ENCODE measurements at places on chromosomes 2 and 18.
A peak's percentile ranks its signal among the peaks of the same experiment; 100 is the strongest.

- no peak for DNase-seq
Observed at GRCh38 chr2:170307052-170307451, 129.1 kb downstream of the MYO3B start.

GRCh38 chr2:33681364-33681757 lies 82.3 kb upstream of the FAM98A start:
- no peak for DNase-seq

- DNase-seq: peak; percentile 55
Observed at GRCh38 chr2:27370816-27371620, 602 bp downstream of the SNX17 start.

GRCh38 chr2:64848363-64848762 lies 140.8 kb upstream of the SLC1A4 start:
- DNase-seq: no peak

- DNase-seq: no peak
Observed at GRCh38 chr2:33141476-33141875, 194.7 kb downstream of the LTBP1 start.

DNA sequence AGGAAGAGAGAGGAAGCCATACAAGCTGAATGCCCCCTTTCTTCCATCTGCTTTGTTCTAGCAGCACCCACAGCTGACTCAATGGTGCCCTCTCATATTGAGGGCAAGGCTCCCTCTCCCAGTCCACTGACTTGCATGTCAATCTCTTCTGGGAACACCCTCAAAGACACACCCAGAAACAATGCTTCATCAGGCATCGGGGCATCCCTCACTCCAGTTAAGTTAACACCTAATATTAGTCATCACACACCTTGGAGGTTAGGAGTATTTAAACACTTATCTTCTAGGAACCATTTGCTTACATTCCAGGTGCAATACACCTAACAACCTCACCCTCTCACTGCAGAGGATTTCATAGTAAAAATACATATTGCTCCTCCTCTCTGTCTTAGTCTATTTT lies 993.5 kb upstream of the DDX18 start:
- no peak for DNase-seq

DNA sequence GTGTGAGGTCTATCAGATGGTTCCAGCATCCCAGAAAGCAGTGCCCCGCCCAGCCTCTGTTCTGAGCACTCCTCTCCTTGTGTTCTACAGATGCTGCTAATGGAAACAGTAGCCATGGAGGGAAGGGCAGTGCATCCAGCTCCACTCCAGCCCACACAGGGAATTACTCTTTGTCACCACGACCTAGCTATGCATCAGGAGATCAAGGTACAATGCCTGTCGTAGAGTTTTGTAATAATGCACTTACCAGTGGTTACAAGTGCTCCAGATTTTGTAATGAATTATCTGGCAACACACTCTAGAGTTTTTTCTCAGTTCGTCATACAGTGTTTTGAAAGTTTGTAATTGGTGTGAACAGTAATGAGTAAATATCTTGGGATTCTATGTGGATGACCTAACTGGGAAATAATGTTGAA lies 161.1 kb downstream of the ESCO1 start:
- peak; percentile 91 for DNase-seq

DNA sequence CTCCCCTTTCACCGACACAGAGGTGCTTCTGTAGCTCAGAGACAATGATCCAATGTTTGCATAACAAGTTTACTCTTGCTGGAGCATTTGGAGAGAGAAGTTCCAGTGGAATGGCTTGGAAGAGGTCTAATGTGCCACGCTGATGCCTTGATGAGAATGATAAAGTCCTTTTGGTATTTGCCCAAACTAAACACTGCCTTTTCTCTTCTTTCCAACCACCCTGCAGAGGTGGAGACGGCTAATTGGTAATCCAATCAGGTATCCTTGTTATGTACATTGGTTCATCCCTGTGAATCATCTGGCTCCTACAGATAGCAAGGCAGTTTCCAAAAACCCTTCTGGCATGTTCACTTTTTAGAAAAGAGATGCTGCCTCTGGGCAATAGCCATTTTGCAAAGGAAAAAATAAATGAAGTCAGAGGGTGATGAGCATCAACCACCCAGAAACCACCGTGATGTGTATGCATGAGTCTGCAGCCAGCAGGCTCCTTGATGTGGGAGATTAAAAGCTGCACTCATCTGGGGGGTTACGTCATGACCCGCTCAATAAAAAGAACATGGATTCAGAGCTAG lies 40.6 kb downstream of the KIAA2012 start:
- peak; percentile 89 for DNase-seq

- no peak for DNase-seq
Observed at GRCh38 chr2:23566241-23567142, 181.5 kb downstream of the KLHL29 start.

GRCh38 chr2:211033765-211034164 lies 477.4 kb downstream of the CPS1 start:
- no peak for DNase-seq

DNA sequence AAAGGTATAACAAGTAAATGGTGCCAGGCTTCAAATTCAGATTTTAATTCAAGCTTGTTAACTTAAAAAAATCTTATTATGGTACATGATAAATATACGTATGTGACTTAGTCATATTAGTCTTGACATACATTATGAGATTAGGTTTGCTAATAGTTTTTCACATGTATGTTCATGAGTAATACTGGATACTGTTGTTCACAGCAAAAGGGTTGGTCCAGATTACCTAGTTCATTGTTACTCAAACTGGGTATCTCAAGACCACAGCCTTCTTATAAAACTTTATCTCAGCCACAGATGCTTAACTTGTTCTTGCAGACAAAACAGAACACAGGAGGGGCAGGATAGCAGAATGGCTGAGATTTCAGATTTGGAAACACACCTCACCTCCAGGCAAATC lies 26.8 kb downstream of the VPS4B start:
- DNase-seq: no peak

GRCh38 chr18:44396550-44396949 lies 284.1 kb upstream of the SETBP1 start:
- DNase-seq: no peak

DNA sequence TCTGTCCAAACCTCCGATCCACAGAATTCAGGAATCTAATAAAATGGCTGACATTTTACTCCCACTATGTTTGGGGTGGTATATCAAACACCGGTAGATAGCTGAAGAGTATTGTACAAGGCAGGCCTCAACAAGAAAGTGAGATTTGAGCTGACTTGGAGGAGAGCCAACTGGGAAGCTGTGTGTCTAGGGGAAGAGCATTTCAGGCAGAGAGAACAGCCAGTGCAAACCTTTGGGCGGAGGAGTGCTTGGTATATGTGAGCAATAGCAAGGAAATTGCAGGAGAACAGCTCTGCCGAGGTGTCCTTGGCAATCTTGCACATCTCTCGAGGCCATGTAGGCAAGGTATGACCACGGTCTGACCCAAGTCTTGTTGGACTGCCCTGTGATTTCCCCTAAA lies 1.8 kb upstream of the MERTK start:
- DNase-seq: no peak

- no peak for DNase-seq
Observed at GRCh38 chr18:63883617-63884016, 3.9 kb upstream of the SERPINB2 start.

- peak; percentile 52 for DNase-seq
Observed at GRCh38 chr18:57437766-57438671, 2.8 kb downstream of the ONECUT2 start.

DNA sequence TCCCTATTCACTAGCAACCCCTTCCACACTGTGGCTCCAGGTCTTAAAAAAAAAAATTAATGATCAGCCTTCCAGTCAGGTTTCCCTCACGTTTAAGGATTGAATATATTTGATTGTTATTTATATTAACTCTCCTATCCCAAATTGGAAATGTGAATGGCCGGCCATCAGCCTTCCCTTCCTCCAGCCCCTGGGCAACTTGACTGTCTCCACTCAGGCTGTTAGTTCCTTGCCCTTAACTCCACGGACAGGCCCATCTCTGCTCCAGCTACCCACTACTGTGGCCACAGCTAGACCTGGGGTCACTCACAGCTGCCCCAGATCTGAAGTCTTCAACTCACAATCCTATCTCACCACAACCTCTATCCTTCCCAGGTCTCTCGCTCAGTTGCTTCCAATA lies 39.9 kb downstream of the THOC1 start:
- no peak for DNase-seq

DNA sequence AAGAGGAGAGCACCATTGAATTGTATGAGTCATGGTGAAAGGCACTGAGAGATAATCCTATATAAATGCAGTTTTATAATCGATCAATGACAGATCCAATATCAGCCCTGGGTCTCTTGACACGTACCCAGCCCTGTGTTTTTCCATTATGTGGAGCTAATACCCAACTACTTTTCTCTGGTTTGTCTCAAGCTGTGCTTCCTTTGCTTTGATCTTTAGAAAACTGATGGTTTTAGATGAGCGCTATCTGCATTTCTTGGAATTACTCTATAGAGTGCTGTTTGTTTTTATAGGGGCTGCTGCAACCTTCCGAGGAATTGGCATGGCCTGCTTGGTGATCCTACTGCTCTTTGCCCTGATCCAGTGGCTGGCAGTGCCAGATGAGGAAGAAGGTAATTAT lies 45.0 kb downstream of the NEMP2 start:
- DNase-seq: no peak

DNA sequence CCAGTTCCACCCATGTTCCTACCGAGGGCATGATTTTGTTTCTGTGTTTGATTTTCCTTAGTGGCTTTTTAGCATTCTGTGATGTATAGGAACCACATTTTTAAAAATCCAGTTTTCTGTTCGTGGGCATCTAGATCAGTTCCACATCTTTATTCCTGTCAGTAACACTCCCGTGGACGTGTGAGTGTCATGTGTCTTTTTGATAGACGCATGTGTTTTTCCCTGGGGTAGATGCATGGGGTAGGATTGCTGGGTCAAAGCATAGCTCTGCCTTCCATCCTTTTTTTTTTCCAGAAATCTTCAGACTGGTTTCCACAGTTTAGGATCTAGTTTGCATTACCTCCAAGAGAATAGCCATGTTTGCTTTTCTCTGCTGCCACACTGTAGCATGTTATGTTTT lies 38.7 kb downstream of the CCDC74A start:
- DNase-seq: no peak

GRCh38 chr2:9658972-9659371 lies 28.2 kb upstream of the YWHAQ start:
- peak; percentile 37 for DNase-seq

DNA sequence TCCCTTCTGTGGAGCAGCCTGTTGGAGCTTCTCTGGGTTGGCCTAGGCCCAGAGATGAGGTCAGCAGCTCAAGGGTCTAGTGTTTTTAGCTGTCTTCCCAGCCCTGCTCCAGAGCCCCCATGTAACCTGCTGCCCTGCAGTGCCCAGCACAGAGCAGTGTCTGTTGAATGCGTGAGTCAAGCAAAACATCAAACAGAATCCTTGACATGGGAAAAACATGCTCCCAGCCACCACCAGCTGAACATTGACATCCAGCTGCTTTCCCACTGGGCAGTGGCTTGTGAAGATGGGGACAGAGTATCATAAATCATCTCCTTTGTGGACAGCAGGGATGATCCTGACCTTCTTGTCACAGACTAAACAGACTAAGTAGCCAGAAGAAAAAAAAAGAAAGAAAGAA lies 22.6 kb downstream of the IMPA2 start:
- DNase-seq: no peak

DNA sequence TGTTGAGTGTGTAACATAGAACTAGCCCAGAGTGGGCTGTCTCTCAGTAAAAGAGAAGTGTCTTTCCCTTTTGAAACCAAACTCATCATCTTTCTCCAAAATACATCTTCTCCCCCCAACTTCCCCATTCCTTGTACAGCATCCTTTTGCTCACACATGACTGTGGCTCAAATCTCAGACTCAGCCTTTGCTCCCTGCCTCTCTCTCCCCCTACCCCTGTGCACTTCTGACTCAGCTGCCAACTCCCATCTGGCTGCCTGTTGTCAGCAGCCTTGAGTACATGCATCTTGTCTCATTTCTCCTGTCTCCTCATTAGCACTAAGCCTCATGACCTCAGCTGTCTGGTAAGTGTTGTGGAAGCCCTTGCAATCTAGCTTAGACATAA lies 18.1 kb upstream of the MGAT4A start:
- DNase-seq: no peak

DNA sequence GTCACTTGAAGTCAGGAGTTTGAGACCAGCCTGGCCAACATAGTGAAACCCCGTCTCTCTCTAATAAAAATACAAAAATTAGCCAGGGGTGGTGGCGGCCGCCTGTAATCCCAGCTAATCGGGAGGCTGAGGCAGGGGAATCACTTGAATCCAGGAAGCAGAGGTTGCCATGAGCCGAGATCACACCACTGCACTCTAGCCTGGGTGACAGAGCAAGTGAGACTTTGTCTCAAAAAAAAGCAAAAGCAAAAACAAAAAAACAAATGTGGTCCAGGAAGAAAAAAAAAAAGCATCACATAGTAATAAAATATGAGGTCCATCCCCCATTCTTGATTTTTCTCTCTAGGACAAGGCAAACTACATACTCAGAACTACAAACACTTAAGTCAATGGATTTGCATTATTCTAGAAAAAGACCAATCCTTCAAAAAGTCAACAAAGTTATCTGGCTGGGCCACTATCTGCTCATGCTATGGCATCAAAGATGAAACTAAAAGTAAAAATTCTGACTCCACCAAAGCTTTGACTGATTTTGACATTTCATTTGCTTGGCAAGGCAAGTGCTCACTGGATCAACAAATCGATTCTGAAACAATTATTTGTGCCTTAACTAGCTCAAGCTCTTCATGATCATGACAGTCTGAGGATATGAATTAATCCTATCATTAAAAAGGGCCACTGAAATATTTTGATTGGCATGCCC lies 28.4 kb downstream of the MEX3C start:
- no peak for DNase-seq

GRCh38 chr2:186709529-186710450 lies 15.9 kb downstream of the FAM171B start:
- DNase-seq: no peak

- DNase-seq: peak; percentile 69
Observed at GRCh38 chr2:144914622-144915318, 394.9 kb upstream of the ZEB2 start.

- DNase-seq: no peak
Observed at GRCh38 chr18:72119082-72119481, 425.1 kb downstream of the CBLN2 start.

GRCh38 chr18:73990258-73990657 lies 157.4 kb downstream of the FBXO15 start:
- no peak for DNase-seq

DNA sequence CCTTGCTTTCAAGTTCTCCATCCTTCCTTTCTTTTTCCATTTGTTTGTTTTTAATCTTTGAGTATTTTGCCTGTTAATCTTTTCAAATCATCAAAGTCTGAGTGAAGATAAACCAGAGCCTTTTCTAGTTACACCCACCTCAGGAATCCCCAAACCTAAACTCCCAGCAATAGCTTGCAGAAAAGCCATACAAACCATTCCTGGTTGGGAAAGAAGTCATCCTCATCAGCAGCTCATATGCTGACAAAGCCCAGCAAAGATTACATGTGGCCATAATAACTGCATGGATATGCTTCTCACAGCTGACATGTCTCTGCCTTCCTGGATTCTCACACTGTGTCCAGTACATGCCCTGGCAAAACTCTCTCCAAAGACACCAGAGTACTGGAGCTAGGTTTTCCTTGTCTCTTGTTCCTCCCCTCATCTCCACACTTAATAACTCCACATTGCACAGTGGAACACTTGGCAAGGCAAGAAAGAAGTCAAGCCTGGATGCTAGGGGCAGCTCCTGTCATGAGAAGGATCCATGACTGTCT lies 126.4 kb upstream of the TLK1 start:
- DNase-seq: no peak

- DNase-seq: peak; percentile 31
Observed at GRCh38 chr2:54984476-54984875, 65.8 kb downstream of the RTN4 start.
